ENCODE measurements at places on chromosomes 3 and 15.

GRCh38 chr3:71393093-71393492 is 190.4 kb downstream of the FOXP1 start:
- no peak for DNase-seq

DNA sequence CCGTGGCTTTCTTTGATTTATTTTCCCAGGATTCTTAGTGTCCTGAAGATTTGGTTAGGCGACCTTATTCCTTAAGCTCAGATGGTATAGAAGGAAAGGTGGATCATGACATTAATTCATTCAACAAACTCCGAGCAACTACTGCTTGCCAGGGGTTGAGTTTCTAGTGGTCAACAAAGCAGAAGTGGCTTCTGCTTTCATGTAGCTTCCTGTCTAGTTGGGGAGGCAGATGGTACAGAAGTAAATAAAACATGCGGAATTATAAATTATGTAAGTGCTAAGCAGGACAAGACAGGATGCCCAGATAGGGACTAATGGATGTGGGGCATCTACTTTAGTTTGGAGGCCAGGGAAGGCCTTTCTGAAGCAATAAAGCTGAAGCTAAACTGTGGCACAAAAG is 15.6 kb downstream of the EEFSEC start:
- no peak for DNase-seq

DNA sequence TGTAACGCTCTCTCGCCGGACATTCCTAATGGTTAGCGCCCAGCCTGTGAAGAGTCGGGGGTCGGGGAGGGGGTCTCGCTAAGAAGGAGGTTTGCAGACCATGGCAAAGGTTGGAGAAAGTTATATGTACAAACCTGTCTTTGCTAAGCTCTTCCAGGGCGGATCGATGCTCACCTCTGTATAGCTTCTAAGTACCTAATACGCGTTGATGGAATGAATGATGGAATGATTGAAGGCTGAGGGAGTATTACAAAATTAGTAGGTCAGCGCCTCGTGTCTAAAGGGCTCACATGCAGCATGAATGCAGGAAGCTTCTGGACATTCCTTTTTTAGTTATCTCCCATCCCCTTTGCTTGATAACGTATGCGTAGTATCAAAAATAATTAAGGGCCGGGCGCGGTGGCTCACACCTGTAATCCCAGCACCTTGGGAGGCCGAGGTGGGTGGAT is 305 bp upstream of the KPNA1 start:
- no peak for DNase-seq

- no peak for DNase-seq
Observed at GRCh38 chr3:171948674-171949073, 90.7 kb upstream of the FNDC3B start.

DNA sequence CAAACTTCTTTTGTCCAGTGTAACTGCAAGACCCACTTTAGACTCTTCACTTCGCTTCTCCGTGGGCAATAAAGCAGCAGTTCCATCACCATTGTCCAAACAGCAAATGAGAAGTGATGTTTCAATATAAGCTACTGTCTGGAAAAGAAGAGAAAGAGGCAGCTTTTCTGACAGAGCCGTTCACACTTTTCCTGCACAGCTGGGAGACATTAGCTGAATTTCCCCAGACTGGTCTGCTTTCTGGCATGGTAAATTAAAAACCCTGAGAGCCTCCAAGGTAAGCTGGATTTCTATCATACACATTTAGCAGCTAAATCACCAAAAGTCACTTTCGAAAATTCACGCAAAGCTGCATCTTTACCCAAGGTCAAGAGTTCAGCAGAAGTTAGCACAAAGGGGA is 108.5 kb upstream of the CMC1 start:
- DNase-seq = no peak

GRCh38 chr15:25875566-25875965 is 12.4 kb upstream of the ATP10A start:
- no peak for DNase-seq

- DNase-seq = no peak
Observed at GRCh38 chr3:177281292-177282118, 84.2 kb upstream of the TBL1XR1 start.

Measured in NCI-H187 treated with DMSO at 0.1 percent for 48 hours (cell line).